Stimulated activated effector memory CD8-positive, alpha-beta T cell treated with anti-CD3 and anti-CD28 coated beads, Interleukin-12 subunit alpha, Interleukin-12 subunit beta, amount 100 ng/mL, for 72 hours (primary cell): ENCODE measurements at places on chromosomes 11 and 22.

DNA sequence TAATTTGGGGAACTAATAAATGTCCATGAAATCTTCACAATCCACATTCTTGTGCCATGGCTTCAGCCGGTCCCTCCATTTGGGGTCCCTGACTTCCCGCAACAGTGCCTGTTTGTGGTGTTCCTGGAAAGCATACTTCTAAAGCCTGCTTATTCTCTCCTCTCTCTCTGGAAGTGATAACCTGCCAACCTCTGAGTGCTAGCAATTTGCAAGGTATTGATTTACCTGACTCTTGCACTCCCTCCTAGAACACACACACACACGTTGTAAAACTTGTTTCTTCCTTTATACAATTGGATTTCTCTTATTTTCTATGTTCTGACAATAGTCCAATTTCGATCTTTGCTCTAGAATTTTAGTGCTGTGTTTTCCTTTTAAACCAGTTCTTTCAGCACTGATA lies 58.5 kb downstream of the NXPE2 start:
- DNase-seq: no peak

DNA sequence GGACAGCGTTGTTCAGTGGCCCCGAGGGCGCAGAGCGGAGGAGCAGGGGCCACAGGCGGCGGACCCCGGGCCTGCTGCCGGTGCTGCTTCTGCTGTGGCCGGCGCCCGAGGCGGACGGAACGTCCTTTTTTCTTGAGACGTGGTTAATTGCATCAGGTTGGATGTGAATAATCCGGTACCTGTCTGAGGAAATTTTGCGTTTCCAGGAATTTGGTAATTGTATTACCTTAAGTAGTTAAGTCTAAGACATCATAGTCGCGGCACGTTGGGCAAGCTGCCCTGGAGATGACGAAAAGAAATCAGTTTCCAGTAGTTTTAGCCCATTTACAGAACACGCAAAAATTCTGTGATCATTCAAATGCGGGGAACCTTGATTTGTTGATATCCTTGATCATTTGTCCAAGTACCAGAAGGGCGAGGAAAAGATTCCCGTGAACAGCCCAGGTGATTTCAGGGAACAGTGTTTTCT lies 789 bp downstream of the SPECC1L start:
- no peak for DNase-seq

DNA sequence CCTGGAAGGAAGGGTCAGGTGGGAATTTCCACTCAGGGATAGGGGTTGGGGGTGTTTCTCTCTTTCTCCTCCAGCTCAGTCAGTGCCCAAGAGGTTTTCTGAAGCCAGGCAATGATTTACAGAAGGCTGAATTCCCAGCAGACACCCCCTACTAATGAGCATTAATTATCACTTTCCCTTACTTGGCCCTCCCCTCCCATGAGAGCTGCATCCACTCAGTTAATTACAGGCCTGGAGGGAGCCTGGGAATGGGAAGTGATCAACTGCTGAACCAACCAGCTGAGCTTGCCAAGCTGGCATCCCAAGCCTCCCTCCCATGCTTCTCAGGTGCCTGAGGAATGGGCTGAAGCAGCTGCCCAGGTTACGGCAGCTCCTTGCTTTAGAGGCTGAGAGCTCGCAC lies 992 bp downstream of the LGALS12 start:
- DNase-seq: no peak

GRCh38 chr11:15651033-15651432 lies 536.3 kb downstream of the INSC start:
- DNase-seq: no peak

DNA sequence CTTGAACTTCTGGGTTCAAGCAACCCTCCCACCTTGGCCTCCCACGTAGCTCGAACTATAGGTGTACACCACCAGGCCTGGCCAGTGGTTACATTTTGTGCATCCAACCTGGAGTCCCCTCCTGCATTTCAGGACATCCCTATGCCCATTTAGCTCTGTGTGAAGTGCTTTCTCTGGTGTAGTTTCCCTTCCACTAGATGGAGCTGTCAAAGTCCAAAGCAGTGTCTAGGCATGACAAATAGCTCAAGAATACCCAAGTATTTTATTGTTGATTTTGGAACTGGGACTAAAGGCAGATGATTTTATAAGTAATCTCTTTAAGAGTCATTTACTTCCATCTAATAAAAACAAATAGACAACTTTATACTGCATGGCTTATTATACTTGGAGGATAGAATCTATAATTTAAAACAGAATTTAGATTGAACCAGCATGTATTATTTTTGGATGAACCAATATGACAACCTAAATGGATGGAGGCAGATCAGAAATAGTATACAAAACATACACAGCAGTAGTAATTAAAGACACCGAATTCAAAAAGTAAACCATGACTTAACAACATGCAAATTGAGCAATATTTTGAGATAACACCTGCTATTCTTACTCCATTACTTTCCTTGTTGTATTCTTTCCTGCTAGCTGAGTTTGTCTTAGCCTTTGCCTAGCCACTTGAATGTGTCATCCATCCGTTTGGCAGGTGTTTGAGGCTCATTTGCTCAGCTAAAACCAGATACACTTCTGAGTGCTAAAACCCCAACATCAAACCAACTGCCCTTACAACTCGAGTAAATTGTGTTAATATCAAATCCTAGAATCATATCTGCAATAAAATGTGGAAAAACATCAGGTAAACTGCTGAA lies 37.7 kb downstream of the EIF4ENIF1 start:
- no peak for DNase-seq

DNA sequence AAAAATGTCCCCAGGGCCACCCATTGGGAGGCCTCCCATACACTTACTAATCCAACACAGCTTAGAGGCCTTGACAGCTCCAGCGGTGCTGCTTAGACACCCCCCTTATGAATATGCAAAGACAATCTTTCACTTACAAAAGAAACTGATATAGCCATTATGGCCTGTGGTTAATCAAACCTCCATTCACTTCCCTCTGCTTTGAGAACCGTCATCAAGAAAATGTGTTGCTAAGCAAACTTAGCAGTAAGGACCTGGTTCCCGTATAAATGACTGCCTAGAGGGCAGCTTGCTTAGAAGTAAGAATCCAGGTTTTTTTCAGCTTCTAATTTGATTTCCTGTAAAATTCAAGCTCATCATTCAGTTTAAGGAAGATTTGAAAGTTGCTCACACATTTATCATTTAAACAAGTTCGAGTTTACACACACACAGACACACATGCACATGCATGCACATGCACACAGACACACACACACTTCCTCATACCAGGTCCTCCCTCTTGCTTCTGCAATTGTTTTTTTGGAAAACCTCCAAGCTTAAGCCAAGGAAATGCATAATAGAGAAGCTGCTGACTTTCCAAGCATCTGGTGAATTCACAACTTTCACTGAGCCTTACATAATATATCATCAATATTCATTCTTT lies 137.7 kb upstream of the BLID start:
- DNase-seq: no peak

DNA sequence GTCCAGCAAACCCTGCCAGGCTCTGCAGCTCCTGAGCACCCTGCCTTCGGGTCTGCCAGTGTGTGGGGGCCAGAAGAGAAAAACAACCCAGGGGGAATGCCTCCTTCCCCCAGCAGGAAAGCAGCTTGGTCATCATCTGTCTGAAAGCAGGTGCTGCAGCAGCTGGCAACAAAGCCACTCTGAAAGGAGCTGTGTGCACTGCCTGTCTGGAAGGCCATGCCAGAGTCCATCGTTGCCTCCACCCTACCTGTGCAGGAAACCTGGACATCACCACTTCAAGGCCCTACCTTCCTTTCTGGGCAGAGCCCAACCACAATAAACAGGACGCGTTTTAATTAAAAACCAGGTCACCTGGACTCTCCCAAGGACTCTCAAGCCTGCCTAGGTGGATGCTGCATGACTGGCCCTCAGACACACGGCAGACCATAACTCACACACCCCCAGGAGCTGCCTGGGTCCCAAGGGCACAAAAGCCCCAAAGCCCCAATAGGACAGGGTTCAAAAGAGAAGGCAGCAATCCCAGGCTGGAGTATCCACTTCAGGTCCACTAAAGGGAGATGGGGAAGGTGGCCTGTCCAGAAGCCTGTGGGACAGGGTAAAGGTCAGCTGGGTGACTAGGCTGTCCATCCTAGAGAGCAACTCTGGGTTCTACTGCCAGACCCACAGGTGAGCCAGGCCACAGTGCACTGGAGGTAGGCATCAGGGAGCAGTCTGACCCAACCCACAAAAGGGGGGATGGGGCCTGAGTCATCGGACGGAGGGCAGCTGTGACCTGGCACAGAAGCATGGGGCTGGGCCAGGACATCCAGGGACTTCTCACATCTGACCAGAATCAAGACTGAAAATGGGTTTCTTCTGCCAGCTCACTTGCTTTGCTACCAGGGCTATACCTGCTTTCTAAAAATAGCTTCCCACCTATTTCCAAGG lies 6.1 kb downstream of the GNB1L start:
- DNase-seq: peak; percentile 45

DNA sequence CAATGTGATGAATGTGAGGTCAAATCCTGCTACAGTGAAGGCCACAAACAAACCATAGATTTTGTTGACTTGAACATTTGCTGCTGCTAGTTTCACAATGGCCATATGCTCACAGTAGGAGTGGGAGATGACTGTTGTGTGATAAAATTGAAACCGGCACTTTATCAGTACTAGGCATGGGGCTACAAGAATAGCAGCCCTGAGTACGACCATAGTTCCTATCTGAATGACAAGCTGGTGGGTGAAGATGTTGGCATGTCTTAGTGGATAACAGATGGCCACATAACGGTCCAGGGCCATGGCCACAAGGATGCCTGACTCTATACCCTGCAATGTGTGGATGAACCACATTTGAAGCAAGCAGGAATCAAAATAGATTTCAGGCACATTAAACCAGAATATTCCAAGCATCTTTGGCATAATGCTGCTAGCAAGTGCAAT lies 2.8 kb downstream of the OR52A1 start:
- DNase-seq: no peak

GRCh38 chr11:79076526-79077115 lies 364.2 kb downstream of the TENM4 start:
- DNase-seq: no peak

DNA sequence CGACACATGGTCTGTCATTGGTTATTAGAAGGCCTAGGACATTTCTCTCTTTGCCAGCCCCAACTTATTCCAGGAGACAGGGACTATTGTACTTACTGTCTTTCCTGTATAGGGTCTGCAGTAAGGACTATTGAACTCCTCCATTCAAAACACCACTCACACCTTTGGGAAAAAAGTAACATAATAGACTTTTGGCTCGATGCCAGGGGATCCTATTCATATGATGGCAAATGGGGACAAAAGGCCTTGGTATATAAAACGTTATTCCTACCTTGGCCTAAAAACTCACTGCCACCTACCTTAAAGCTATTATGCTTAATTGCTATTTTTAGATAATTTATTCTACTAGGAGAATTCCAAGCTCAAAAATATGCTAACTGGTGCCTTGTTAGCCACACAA lies 6.3 kb upstream of the NDUFC2 start:
- no peak for DNase-seq

DNA sequence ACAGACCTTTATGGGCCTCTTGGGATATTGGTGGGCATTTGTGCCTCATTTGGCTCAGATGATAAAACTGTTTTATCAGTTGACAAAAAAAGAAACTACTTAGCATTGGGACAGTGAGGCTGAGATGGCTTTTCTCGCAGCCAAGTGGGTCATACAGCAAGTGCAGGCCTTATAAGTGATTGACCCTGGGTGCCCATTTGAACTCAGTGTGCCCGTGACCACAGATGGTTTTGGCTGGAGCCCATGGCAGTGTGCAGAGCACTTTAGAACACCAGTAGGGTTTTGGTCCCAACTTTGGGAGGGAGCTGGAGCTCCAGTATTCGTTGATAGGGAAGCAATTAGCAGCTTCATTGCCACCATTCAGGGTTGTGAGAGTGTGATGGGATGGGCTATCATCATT lies 404.5 kb upstream of the LARGE1 start:
- no peak for DNase-seq

DNA sequence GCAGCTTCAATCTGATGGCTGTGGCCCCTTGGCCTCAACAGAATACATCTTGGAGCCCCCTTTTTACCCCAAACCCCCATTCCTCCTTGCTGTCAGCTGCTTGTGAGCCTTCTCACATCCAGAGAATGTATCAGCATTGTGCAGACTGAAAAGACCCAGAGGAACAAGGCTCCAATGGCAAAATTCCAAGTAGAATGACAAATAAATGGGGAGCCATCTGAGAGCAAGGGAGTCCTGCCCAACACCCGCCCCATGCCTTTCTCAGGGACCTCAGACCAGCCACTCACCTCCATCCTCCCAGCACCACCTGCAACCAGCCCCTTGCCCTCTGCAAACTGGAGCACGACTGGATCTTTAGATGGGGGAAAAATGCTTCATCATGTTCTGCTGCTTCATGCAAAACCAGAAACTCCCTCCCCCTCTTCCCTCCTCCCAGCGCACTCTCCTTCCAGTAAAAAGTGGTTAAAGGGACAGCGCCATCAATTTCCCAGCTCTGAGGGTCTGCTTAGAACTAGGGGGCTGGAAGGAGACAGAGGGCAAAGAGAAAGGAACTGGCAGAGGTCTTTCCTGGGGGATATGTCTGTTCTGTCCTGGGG lies 2.2 kb upstream of the NEFH start:
- DNase-seq: no peak
